Stimulated activated CD4-positive, alpha-beta T cell treated with anti-CD3 and anti-CD28 coated beads, Interleukin-4, amount 100 ng/mL, for 1 hour (primary cell): ENCODE measurements at places on chromosomes 11 and 22.

DNA sequence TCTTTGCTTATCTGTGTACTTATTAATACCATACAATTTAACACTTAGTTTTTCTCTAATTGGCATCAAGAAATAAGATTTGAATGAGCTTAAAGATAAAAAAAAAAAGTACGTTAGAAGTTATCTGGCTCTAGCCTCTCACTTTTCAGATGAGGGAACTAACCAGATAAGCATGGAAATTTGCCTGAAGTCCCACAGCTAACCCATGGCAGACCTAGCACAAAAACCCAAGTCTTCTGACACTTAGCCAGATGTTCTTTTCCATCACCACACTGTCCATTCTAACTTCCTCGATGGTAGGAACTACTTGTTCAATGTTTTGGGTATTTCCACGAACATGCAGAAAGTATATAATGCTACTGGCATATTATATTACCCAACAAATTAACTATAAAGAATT is 7.4 kb upstream of the SOX6 start:
- DNase-seq: no peak

DNA sequence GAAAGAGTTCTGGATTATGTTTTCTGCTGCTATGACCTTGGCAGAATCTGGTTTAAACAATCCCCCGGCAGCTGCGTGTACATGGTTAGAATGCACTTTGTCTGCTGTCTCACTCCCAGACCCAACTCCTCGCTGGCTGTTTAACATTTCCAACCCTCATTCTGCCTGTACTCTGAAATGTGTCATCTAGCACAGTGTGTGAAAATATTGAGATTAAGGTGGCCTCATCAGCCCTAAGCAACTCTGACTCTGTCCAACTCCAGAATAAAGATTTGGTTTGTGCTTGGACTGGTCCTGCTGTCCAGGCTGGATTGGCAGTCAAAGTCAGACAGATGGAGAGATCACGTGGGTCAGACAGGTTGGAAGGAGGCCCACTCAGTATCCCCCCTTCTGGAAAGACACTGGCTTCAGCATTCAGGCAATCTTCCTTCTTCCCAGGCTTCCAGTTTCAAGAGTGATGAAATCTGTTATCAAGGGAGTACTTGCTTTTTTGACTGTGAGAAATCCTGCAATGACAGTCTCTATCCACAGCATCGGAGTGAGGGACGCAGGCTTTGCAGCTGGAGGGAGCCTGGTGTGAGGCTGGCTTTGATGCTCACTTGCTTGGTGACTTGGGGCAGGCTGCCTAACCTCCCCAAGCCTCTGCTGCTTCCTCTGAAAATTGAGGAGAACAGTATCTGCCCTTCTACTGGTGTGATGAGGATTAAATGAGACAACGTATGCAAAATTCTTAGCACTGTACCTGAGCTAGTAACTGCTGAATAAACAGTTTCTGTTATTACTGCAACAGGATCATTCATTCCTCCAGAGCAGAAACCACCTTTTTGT is 29.8 kb downstream of the ABTB2 start:
- DNase-seq: no peak

DNA sequence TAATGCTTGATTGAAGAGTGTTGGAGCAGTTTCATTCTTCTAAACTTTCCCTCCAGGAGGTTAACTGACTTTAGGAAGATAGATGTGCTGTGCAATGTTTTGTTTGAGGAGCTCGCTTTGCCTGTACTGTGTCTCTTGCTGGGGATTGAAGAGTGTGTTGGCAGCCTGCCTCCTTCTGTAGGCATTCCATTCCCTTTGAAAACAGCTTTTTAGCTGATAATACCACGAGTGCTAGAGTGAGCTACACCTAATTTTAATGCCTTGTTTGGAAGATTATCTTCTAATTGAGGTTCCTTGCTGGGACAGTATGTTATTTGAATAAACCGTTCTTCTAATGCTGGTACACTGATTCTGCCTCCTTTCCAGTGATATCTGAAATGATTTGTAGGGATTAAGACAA is 7.2 kb downstream of the DDX10 start:
- no peak for DNase-seq

DNA sequence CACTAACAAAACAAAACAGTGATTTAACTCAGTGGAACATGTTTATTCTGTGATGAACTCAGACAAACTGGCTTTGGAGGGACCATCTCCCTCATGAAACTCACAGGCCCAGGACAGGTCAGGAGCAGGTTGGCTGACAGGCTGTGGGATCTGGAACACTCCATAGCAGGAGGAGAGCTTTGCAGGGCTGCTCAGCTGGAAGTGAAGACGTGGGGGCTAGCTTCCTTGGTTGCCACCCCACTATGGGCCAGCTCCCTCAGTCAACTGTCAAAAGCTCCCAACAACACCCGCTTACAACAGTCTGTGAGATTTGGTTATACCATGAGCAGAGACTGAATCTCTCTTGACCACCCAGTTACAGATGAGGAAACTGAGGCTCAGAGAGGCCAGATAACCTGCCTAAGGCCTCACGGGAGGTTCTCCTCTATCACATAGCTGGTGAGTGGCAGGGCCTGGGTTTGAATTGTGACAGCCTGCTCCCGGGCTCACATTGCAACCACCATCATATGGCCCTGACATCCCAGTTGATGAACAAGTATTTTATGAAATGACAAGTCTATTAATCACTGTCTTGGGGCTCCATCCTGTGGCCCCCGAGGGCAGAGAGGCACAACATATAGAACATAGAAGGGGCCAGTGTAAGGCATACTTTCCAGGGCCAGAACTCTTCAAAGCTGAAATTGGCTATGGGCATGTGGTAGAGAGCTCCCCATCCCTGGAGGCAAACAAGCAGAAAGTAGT is 473.4 kb downstream of the MN1 start:
- no peak for DNase-seq

DNA sequence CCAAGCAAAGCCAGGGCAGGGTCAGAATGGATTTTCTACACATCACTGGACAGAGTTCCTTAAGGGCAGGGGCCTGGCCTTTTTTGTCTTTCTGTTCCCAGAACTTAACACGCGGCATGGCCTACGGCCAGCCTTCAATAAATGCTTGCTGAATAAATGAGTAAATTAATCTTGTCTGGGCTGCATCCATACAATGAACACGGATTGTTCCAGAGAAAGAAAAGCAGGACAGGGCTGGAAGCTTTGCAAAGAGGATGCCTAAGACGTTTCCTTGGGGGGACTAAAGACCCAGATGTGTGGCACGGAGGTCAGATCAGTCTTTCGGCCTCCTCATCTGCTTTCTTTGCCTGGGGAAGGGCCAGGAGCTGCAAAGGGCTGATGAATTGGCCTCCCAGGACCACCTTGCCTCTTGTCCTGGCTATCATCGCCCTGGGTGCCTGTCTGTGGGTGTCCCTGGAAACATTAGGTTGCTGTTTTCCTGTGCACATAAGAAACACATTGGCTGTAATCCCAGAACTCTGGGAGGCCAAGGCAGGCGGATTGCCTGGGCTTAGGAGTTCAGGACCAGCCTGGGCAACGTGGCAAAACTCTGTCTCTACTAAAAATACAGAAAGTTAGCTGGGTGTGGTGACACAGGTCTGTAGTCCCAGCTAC is 20.8 kb upstream of the RFPL3 start:
- DNase-seq: no peak

- no peak for DNase-seq
These were observed 9.3 kb downstream of the CELSR1 start for GRCh38 chr22:46528121-46528610.

DNA sequence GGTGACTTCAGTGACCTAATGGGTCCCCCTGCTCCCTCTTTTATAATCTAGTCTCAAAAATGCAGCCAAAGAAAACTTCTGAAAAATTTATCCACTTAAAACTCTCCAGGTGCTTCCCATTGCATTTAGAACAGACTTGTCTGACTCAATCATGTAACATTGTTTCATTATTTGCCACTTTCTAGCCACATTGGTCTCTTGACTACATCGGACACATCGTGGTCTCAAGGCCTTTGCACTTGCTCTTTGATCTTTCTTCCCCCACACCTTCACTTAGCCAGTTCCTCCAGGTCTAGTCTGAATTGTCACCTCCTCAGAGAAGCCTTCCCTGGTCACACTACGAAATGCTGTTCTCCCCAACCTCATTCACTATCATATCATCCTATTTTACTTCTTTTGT is 97.0 kb upstream of the E2F8 start:
- DNase-seq: no peak
